IMR-90 (cell line): ENCODE measurements at places on chromosomes 6 and 20.

GRCh38 chr6:16822529-16822928 is 61.3 kb upstream of the ATXN1 start:
- H3K27ac ChIP-seq = no peak overlapping the region
- H3K36me3 ChIP-seq = no peaks in the 10 kb centered on the region

GRCh38 chr20:59094576-59094975 is 52.0 kb upstream of the PRELID3B start:
- H3K36me3 ChIP-seq = no peaks in the 10 kb centered on the region
- no peaks in the 10 kb centered on the region for H3K4me1 ChIP-seq
- peaks cover 11% of the 10 kb centered on the region for H3K27me3 ChIP-seq

GRCh38 chr6:52953911-52954839 is 40.9 kb downstream of the GSTA4 start:
- peaks cover 15% of the 10 kb centered on the region for H3K27me3 ChIP-seq
- no peak overlapping the region for H3K27ac ChIP-seq
- no peak for DNase-seq
- no peaks in the 10 kb centered on the region for H3K36me3 ChIP-seq
- no peak overlapping the region for H3K4me3 ChIP-seq

DNA sequence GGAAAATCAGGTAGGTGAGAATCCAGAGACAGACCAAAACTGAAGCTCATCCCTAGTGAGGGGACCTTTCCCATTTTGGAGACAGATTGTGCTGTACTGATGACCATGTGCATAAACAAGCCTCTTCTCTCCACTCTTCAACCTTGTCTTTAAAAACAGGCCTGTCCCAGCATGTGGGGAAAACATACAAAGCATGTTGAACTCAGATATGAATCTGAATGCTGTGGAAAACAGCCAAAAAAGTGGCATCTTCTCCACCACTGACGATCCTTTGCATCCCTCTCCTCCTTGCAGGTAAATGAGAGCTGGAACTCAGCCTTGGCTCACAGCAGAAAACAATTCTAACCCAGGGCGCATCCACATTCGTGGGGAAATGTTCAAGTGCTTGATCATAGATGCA is 123.7 kb upstream of the FOXQ1 start:
- H3K4me1 ChIP-seq = peaks cover 4% of the 10 kb centered on the region
- H3K27me3 ChIP-seq = no peaks in the 10 kb centered on the region; the same call in none of the 2 replicates
- DNase-seq = no peak
- no peak overlapping the region for H3K27ac ChIP-seq
- H3K36me3 ChIP-seq = no peaks in the 10 kb centered on the region

DNA sequence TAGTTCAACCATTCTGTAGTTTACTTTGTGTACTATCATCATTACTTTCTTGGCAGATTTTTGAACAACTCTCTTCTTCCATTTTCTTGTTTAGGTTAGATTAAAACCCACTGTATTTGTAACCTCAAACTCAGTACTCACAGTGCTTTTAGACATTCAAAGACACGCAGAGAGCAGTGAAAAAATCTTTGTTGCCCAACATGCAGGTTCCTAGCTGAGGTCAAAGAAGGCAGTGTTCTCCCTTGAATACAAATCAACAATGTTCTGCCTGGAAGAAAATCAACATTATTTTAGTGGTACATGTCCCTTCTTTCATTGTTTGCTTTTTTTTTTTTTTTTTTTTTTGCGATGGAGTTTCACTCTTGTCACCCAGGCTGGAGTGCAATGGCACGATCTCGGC is 11.2 kb downstream of the CYB5R4 start:
- H3K36me3 ChIP-seq = peaks cover 5% of the 10 kb centered on the region; the same call in 1 of the 2 replicates
- H3K4me3 ChIP-seq = no peak overlapping the region
- H3K27ac ChIP-seq = no peak overlapping the region
- DNase-seq = no peak

DNA sequence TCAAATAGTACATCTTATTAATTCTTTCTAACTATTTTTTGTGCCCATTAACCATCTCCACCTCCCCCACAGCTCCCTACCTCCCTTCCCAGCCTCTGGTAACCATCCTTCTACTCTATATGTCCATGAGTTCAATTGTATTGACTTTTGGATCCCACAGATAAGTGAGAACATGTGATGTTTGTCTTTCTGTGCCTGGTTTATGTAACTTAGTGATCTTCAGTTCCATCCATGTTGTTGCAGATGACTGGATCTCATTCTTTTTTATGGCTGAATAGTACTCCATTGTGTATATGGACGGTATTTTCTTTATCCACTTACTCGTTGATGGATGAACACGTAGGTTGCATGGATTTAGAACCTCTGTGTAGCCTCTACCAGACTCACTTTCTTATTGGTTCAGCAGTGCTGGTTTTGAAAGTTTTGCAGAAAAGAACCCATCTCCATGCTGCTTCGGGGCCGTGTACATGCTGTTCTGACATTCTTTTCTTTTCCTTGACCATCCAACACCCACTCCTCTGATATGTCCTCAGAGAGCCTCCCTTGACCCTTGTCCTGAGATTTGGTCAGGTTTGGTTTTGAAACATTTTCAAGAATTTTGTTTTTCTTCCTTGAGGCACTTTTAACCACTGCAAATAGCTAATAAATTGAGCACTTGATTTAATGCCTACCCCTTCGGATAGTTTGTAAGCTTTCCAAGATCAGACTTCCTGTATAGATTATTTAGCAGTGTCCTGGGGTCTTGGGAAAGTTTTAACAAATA is 231.2 kb upstream of the ZFP64 start:
- no peaks in the 10 kb centered on the region for H3K4me1 ChIP-seq
- H3K4me3 ChIP-seq = no peak overlapping the region
- H3K36me3 ChIP-seq = no peaks in the 10 kb centered on the region
- H3K27ac ChIP-seq = no peak overlapping the region
- no peak for DNase-seq

DNA sequence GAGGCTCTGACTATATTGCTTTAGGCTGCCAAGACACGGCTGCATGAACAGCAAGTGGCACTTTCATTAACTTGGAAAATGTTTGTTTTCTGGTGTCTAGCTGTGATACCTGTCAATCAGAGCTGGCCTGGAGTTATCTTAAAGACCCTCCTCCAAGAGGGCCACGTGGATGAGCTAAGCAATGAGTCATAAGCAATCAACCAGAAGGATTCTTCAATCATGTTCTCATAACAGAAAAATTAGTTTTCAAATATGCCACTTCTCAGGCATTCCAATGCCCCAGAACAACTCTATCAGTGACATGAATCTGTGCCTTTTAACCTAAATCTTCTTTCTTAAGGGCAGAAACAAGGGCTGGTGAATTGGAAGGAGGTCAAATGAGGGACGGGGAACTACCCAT is 283.0 kb downstream of the HTR1B start:
- no peak overlapping the region for H3K4me3 ChIP-seq
- no peak overlapping the region for H3K27ac ChIP-seq
- 0 out of 2 replicates have a peak, but pooled peaks cover 1% of the 10 kb centered on the region for H3K4me1 ChIP-seq

- no peak overlapping the region for H3K27ac ChIP-seq
- H3K36me3 ChIP-seq = no peaks in the 10 kb centered on the region
- H3K27me3 ChIP-seq = peaks cover 2% of the 10 kb centered on the region; the same call in 1 of the 2 replicates
- H3K4me3 ChIP-seq = no peak overlapping the region
- H3K4me1 ChIP-seq = peaks cover under 1% of the 10 kb centered on the region
Observed at GRCh38 chr6:43943781-43944250, 173.8 kb downstream of the VEGFA start.

DNA sequence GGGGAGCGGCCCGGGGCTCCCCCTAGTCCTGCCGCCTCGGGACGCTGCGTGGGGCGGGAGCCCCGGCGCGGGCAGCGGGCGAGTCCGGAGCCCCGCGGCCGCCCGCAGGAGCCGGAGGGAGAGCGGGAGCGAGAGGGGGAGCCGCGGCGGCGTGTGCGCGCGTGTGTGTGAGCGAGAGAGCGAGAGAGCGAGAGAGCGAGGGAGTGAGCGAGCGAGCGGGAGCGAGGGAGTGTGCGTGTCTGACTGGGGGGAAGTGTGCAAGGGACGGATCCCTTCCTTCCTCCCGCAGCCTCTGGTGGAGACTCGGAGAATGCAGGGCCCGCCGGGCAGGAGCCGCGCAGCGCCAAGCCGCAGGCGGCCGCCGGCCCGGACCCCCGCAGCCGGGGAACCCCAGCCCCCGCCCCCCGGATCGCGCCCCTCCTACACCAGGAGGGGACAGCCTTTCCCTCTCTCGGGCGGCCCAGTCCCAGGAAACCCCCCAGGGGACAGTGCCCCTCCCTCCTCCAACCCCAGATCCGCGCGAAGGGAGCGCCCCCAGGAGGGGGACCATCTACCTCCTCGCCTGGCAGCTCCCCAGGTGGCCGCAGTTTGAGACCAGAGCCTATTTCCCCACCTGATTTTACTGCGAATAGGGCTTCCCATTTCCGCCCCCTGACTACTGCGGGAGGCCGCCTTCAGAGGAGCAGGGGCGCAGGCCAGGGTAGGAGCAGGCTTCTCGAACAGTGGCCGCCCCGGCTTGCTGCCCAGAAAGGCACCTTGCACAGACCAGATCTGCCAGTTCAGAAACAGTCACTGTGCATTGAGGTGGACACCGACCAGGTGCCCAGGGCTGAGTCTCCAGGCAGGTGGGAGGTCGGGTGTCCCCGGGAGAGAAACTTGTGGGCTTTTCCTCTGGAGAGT is at the start of gene CDH22:
Gene CDH22, minus strand, starts transcription at position 241 of the 900 bp plus-strand sequence. CDS start 57,204 bp downstream, outside the sequence.
- peaks cover 86% of the 10 kb centered on the region for H3K27me3 ChIP-seq
- no peak within 1 kb of the TSS for H3K27ac ChIP-seq
- H3K36me3 ChIP-seq = no peaks in the 10 kb centered on the region
- H3K4me3 ChIP-seq = peak within 1 kb of the TSS; percentile 36
- peak; percentile 20 for DNase-seq

DNA sequence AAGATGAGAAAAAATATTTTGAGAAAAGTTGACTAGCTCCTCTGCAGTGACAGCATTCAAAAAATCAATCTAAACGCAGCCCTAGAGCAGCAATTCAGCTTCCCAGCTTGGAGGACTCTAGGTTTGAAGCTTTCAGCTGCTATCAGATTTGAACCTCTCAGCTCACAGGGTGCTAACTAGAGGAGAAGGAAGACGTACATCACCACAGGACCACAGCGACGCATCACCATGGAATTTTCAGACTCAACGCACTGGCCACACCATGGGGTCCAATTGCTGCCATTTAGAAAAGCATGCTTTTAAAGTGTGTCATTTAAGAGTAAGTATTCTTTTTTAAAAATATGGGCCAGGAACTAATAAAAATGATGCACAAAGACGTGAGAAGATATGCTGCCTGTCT is 45.0 kb upstream of the FUCA2 start:
- H3K27ac ChIP-seq = peak overlapping the region; percentile 66
- DNase-seq = peak; percentile 95
- H3K4me3 ChIP-seq = no peak overlapping the region
- no peaks in the 10 kb centered on the region; the same call in 1 of the 2 replicates for H3K4me1 ChIP-seq
- no peaks in the 10 kb centered on the region for H3K27me3 ChIP-seq

DNA sequence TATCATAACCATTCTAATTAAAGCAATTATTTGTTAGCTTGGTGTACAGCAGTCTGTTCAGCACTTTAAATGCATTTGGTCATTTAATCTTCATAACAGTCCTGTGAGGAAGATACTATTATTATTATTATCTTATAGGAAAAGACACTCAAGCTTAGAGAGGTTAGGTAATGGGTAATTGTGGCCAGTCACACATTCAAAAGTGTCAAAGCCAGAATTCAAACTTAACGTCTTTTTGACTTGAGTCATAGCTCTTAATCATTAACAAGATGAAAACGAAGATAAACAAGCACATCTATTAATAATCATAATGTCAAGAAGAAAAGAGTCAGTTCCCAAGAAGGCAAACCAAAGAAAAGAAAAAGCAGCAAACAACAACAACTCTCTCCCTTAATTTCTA is 251.0 kb downstream of the SYNE1 start:
- no peak overlapping the region for H3K27ac ChIP-seq
- H3K27me3 ChIP-seq = no peaks in the 10 kb centered on the region
- H3K4me3 ChIP-seq = no peak overlapping the region
- peaks cover 1% of the 10 kb centered on the region; the same call in 1 of the 2 replicates for H3K36me3 ChIP-seq
- 0 out of 2 replicates have a peak, but pooled peaks cover 2% of the 10 kb centered on the region for H3K4me1 ChIP-seq

GRCh38 chr6:43250992-43251373 is 7.7 kb downstream of the TTBK1 start:
- peaks cover 65% of the 10 kb centered on the region for H3K27me3 ChIP-seq
- no peaks in the 10 kb centered on the region for H3K36me3 ChIP-seq
- DNase-seq = no peak
- H3K4me1 ChIP-seq = no peaks in the 10 kb centered on the region; the same call in 1 of the 2 replicates

DNA sequence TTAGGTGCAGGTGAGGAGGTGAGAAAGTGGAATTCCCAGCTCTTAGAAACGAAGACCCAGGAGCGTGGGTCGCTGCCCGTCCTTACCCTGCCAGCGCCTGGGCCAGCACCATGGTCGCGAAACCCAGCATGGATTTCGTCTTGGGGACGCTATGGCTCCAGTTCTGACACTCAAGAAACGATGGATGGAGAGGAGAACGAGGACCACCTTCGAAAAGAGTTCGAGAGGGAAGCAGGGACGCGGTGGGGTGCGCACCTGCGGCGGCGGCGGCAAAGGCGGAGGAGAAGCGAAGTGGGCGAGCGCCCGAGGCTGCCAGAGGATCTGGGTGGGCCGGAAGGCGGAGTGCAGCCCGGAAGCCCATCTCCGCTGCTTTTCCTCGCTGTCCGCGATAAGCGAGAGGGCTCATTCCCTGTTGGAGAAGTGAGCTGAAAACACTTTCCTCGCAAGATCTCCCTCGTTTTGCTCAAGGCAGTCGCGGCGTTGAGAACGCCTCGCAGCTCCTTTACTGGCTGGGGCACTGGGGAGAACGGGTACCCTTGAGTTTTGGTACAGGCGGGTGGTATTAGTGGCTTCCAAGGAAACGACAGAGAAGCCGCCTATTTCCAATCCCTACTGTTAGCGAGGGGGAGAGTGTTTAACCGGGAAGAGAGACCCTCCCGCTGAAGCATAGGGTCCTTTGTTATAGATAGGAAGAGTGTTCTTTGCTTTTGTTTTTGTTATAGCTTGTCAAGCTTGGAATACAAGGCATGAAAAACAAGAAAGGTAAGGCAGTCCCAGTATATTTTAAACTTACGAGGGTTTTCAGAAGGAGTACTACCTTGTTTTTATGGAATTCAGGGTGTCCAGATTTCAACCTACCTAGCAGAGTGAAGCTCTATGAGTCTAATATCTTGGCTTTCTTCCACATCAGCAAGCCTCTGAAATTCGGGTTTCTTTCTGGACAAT is 109.5 kb downstream of the TRIM27 start:
- H3K36me3 ChIP-seq = no peaks in the 10 kb centered on the region
- DNase-seq = no peak
- no peak overlapping the region for H3K27ac ChIP-seq
- no peaks in the 10 kb centered on the region for H3K4me1 ChIP-seq
- peaks cover 45% of the 10 kb centered on the region for H3K27me3 ChIP-seq

GRCh38 chr6:40440053-40440452 is 147.1 kb downstream of the LRFN2 start:
- no peak for DNase-seq
- no peaks in the 10 kb centered on the region for H3K27me3 ChIP-seq
- no peaks in the 10 kb centered on the region for H3K36me3 ChIP-seq

GRCh38 chr6:8059129-8059528 is 5.1 kb downstream of the BLOC1S5 start:
- peaks cover 4% of the 10 kb centered on the region; the same call in 1 of the 2 replicates for H3K36me3 ChIP-seq
- H3K27ac ChIP-seq = no peak overlapping the region
- peak; percentile 63 for DNase-seq
- no peak overlapping the region for H3K4me3 ChIP-seq

- no peak for DNase-seq
- peaks cover 18% of the 10 kb centered on the region for H3K27me3 ChIP-seq
- no peak overlapping the region for H3K27ac ChIP-seq
- H3K36me3 ChIP-seq = no peaks in the 10 kb centered on the region
Observed at GRCh38 chr20:43191946-43192863, 2.5 kb upstream of the PTPRT start.

- DNase-seq = no peak
- no peak overlapping the region for H3K27ac ChIP-seq
- H3K27me3 ChIP-seq = no peaks in the 10 kb centered on the region
Observed at GRCh38 chr6:14798594-14798982, 447.3 kb upstream of the JARID2 start.
